Cardiac muscle cell (in vitro differentiated cells and primary cell): ENCODE measurements at places on chromosomes 2 and 18. TPM values are rescaled to one million over a fixed set of nuclear protein-coding genes. Genes with fewer than 3 reads are reported as not detected.

LIMS4 gene
- total RNA-seq: 2.1 and 2.3 TPM in 2 replicates

ALKAL2 gene
- total RNA-seq: 0.95 TPM in 1 of 2 replicates, not detected in the other

DNA sequence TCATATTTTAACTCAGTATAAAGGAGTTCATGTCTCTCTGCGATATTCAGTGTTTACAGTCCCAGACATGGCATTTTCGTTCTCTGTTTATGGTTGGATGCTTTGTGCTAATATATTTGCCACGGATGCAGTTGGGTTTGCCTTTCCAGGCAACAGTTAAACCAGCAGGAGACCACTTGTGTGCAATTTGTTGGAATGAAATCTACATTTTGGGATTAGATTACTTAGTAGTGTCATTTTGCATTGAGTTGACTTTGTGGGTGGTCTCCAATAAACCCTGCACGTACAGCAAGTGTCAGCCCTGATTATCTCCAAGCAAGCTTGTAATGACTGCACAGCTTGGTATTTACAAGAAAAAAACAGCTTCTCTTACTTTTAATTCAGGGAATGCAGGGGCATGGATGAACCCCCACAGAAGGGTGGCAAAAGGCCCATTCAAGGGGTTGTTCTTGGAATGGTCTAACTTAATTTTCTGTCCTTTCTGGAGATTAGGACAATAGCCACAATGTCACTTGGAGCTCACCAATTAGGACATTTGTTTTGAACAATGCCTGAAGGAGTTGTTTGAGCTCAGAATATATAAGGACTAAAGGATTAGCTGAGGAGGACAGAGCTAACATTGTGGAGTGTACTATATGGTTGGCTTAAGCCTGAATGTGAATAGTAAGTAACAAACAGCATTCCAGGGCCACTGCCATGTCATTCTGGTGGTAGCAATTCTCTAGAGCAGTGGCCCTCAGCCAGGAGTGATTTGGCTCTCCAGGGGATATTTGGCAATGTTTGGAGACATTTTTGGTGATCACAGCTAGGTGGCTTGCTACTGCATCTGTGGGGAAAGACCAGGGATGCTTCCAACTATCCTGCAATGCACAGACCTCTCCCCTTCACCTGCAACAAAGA, 121.5 kb downstream of the SLC4A3 start:
- H3K27ac ChIP-seq: no peak overlapping the region
- H3K27me3 ChIP-seq: no peaks in the 10 kb centered on the region
- H3K4me3 ChIP-seq: no peak overlapping the region
- DNase-seq: no peak
- H3K4me1 ChIP-seq: no peaks in the 10 kb centered on the region
- H3K36me3 ChIP-seq: no peaks in the 10 kb centered on the region

DNA sequence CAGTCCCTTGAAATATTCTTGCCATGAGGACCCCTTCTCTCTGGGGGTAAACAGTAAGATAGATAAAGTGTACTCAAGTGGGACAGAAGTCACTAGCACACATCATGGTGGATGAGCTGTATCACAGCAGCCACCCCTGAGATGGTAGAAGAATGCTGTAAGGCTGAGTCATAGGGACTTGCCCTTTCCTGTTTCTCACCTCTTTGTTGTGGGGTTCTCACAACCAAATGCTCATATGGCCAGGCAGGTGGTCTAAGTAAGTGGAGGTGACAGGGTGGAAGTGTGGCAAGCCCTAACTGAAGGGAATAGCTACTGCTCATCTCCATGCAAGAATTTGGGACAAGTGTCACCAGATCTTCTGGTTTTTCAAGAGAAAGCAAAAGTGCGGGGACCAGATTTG, 202.7 kb upstream of the SLC14A2 start:
- H3K36me3 ChIP-seq: no peaks in the 10 kb centered on the region
- no peak for DNase-seq
- H3K4me1 ChIP-seq: no peaks in the 10 kb centered on the region
- no peak overlapping the region for H3K4me3 ChIP-seq
- H3K27me3 ChIP-seq: no peaks in the 10 kb centered on the region

DNA sequence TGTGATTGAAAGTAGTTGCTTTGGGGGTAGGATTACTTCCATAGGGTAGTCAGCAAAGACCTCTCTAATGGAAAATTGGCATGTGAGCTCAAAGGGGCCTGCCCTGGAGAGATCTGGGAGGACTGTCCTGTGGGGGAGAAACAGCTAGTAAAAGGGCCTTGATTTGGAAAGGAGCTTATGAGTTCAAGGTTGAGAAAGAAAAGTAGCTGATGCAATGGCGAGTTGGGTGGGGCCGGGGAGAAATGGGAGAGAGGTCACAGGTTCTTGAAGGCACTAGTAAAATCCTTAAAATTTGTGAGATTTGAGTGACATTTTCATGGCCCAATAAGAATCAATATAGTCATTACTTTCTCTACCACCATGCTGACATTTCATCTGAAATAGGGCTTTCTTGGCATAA, 82.0 kb upstream of the CCDC195 start:
- DNase-seq: no peak
- H3K27ac ChIP-seq: no peak overlapping the region
- no peak overlapping the region for H3K4me3 ChIP-seq
- H3K4me1 ChIP-seq: no peaks in the 10 kb centered on the region
- no peaks in the 10 kb centered on the region for H3K27me3 ChIP-seq

- DNase-seq: no peak
- no peaks in the 10 kb centered on the region for H3K27me3 ChIP-seq
- no peak overlapping the region for H3K4me3 ChIP-seq
- no peaks in the 10 kb centered on the region for H3K4me1 ChIP-seq
These were observed 196.6 kb upstream of the SALL3 start for GRCh38 chr18:78782951-78783563.

- H3K36me3 ChIP-seq: peaks cover 44% of the 10 kb centered on the region
- DNase-seq: no peak
- no peak overlapping the region for H3K4me3 ChIP-seq
- H3K27ac ChIP-seq: no peak overlapping the region
- no peaks in the 10 kb centered on the region for H3K27me3 ChIP-seq
These were observed 21.3 kb downstream of the C2orf69 start for GRCh38 chr2:199932312-199932855.
